ENCODE measurements at places on chromosomes 5 and 9.

DNA sequence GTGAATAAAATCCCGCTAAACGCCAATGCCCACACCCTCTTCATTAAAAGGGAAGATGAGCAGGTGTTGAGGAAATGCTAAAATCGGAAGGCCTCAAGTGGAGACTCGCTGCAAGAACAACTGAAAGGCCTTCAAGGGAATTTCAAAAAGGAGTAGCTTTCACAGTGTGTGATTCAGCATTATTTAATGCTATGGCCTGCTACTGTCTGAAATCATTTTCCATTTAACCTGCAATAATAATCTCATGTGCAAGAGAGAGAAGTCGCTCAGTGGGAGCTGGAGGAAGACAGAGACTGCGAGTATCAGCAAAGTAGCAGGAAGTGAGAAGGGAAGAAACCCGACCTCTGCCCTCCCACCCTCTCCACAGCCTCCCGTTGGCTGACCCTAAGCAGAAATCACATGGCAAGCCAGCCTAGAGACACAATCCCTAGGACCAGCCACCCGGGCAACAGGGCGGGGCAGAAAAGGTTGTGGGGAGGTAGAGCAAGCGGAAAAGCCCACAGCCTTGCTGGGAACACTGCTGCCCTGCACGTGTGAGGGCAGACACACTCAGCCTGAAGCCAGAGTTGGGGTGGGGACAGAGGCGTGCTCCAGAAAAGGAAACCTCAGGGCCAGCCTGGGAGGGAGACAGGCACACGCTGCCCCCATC lies 39.9 kb upstream of the CTSL start:
- H3K4me1 ChIP-seq: peaks cover 13% of the 10 kb centered on the region
- H3K4me3 ChIP-seq: no peak overlapping the region
- DNase-seq: no peak
- H3K27me3 ChIP-seq: no peaks in the 10 kb centered on the region

DNA sequence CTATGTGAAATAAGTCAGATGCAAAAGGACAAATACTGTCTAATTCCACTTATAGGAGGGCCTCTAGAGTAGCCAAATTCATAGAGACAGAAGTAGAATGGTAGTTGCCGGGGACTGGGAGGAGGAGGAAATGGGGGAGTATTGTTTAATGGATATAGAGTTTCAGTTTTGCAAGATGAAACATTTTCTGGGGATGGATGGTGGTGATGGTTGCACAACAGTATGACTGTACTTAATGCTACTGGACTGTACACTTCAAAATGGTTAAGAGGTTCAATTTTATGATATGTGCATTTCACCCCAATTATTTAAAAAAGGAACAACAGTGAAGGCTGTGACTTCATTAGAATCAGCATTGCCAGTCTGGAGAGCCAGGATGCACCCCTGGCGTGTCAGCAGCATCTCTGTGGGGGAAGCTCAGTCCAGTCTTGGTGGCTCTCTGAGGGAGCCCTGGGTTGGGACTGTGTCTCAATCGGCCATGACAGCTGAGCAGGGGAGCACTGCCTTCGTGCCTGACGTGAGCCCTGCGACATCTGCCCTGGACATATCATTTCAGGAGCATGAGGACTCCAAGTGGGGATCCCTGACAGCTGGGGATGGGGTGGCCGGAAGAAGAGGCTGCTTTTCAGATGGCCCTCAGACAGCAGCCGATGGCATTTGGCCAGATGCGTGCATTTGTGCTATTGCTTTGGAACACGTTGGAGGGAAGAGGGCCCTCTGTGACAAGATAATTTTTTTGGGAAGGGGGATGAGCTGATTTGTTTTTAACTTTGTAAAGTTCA lies 130.8 kb upstream of the STC2 start:
- no peak for DNase-seq
- no peak overlapping the region for H3K27ac ChIP-seq
- H3K27me3 ChIP-seq: peaks cover 5% of the 10 kb centered on the region
- no peaks in the 10 kb centered on the region for H3K4me1 ChIP-seq

- peaks cover 5% of the 10 kb centered on the region for H3K27me3 ChIP-seq
- H3K27ac ChIP-seq: no peak overlapping the region
- no peak overlapping the region for H3K4me3 ChIP-seq
- no peaks in the 10 kb centered on the region for H3K36me3 ChIP-seq
- DNase-seq: no peak
Observed at GRCh38 chr5:2697041-2697440, 54.4 kb downstream of the IRX2 start.

GRCh38 chr5:142024771-142025304 lies 12.0 kb upstream of the GNPDA1 start:
- H3K4me1 ChIP-seq: peaks cover 20% of the 10 kb centered on the region
- peak; percentile 90 for DNase-seq
- peak overlapping the region; percentile 90 for H3K4me3 ChIP-seq

- H3K4me3 ChIP-seq: no peak overlapping the region
- no peaks in the 10 kb centered on the region for H3K36me3 ChIP-seq
Observed at GRCh38 chr5:89954916-89955315, 454.6 kb downstream of the CETN3 start.

- H3K27me3 ChIP-seq: peaks cover 67% of the 10 kb centered on the region
- no peak within 1 kb of the TSS for H3K27ac ChIP-seq
- H3K36me3 ChIP-seq: peaks cover 2% of the 10 kb centered on the region
- H3K4me1 ChIP-seq: peaks cover 21% of the 10 kb centered on the region
- DNase-seq: peak; percentile 35
Observed at GRCh38 chr5:52989025-52989780, at the start of gene ITGA2. TSS of gene ITGA2 (plus strand) at chr5:52989352. CDS start at chr5:52989469, 117 bp downstream.

DNA sequence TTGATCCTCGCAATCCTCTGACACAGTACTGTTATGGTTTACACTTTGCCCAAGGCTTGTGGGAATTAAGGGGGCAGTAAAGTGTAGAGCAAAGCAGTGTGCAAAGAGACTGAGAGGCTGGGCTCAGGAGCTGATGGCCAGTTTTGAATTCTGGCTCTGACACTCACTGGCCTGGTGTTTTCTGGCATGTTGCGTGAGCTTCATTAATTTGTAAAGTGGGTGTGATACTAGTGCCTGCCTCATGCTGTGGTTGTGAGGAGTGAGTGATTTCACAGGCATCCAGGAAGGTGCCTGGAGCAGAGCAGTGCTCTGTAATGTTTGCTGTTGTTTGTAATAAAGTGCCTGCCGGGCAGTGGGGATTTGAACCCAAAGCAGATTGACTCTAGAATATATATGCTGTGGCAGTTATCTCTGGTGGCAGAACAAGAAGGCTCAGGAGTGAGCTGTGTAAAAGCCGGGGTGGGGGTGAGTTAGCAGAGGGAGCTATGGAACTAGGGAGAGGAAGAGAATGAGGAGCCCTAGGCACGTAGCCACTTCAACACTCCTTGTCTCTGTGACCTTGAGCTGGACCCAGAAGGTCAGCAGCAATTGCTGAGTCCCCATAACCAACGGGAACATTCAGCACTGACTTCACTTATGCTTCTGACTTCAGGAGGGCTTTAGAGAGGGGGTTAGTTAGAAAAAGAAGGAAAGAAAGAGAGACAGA lies 108.5 kb downstream of the DOCK2 start:
- no peak for DNase-seq
- no peak overlapping the region for H3K4me3 ChIP-seq
- peak overlapping the region; percentile 31 for H3K27ac ChIP-seq
- peaks cover 44% of the 10 kb centered on the region for H3K36me3 ChIP-seq
- H3K4me1 ChIP-seq: peaks cover 6% of the 10 kb centered on the region
- H3K27me3 ChIP-seq: no peaks in the 10 kb centered on the region

- no peaks in the 10 kb centered on the region for H3K27me3 ChIP-seq
- H3K4me3 ChIP-seq: no peak overlapping the region
- DNase-seq: no peak
- peaks cover 4% of the 10 kb centered on the region for H3K36me3 ChIP-seq
- no peak overlapping the region for H3K27ac ChIP-seq
Observed at GRCh38 chr9:97473717-97474116, 27.7 kb upstream of the TMOD1 start.

- DNase-seq: no peak
- no peaks in the 10 kb centered on the region for H3K27me3 ChIP-seq
- no peak overlapping the region for H3K27ac ChIP-seq
- H3K4me1 ChIP-seq: no peaks in the 10 kb centered on the region
- H3K36me3 ChIP-seq: no peaks in the 10 kb centered on the region
Observed at GRCh38 chr9:127132375-127132774, 9.9 kb upstream of the ANGPTL2 start.

DNA sequence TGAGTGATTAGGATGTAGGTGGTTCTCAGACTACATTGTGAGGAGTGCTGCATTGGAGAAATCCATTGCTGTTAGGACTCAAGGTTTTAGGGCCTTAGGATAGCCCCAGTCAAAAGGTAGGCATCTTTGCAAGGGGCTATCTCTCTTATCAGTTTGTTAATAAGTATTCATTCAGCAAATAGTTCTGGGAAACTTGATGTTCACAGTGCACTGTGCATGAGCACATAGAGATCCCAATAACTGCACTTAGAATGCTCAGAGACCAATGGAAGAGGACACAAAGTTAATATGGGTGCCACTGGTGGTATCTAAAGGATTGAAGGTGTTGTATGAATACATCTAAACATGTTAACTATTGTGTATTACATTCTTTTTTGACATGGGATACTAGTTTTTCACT lies 131.4 kb downstream of the KIF4B start:
- DNase-seq: no peak
- H3K36me3 ChIP-seq: no peaks in the 10 kb centered on the region
- no peak overlapping the region for H3K4me3 ChIP-seq
- peaks cover 15% of the 10 kb centered on the region for H3K27me3 ChIP-seq
- no peaks in the 10 kb centered on the region for H3K4me1 ChIP-seq
- no peak overlapping the region for H3K27ac ChIP-seq

DNA sequence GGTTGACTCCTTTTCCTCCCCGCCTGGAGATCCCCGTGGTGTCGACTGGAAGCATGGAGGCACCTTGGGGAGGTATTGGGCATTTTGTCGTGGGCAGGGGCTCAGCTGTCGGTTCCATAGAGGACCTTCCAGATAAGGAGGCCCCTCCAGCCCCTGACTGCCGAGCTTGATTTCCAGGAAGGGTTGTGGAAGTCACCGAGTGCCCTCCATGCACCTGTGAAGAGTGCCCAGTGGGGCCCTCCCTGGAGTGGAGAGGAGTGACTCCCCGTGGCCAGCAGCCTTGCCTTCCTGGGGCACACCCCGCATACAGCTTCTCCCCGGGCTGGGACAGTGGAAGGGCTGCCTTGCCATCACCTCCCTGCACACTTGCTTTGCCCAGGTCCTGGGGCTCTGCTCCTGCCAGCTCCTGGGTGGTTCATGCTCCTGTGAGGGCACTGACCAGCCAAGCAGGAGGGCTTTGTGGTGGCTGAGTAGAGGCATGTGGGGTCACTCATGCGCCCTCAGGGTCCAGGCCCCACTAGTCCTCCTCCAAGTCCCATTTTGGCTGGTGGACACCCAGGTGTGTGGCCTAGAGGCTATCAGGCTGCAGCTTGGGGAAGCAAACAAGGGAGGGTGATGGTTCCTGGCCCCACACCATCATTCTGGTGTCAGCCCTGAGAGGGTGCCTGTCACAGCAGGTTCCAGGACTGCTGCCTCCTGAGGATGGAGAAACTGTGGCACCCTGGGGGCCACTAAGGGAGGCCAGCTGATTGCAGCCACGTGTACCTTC lies 133.0 kb downstream of the WNK2 start:
- H3K4me1 ChIP-seq: peaks cover 7% of the 10 kb centered on the region
- H3K27me3 ChIP-seq: peaks cover 21% of the 10 kb centered on the region
- no peaks in the 10 kb centered on the region for H3K36me3 ChIP-seq

DNA sequence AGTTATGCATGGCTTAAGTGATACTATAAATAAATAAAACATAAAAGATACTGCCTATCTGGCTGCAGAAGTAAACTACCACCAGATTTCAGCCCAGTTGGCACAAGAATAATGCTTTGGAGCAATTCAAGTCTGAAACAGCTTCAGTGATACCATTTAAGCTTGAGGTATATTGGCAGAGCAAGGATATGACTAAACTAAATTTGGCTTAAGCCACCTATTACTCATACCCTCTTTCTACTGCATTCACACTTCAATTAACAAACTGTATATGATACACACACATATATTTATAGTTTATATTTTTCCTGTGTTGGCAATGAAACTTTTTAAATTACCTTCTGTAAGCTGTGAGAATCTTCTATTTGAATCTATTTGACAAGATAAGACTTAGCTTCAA lies 431.9 kb downstream of the ANXA1 start:
- no peaks in the 10 kb centered on the region for H3K36me3 ChIP-seq
- no peaks in the 10 kb centered on the region for H3K27me3 ChIP-seq

DNA sequence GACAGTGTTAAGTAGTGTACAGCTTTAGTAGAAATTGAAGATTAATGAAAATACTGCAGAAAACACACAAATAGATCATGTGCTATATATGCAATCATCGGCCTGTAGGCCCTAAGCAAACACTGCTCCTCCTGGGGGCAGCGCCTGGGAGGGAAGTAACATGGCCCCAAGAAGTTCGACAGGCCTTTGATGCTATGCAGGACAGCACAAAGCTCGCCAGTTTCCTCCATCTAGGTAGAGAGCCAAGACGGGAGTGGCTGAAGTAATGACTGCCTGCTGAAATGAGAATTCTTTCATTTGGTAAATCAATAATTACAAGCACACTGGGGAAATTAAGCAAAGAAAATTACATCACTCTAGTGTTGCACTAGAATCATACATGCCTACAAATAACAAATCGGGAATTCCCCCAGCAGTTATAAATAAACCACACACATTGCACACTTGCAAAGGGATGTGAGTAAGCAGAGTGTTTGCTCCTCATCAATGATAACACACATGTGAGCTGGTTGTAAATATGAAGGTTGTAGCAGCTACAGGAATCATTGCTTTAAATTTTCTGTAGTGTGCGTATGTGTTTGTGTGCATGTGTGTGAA lies 219.9 kb upstream of the NFIL3 start:
- H3K4me3 ChIP-seq: no peak overlapping the region
- no peak overlapping the region for H3K27ac ChIP-seq
- no peak for DNase-seq
- H3K36me3 ChIP-seq: no peaks in the 10 kb centered on the region
